ENCODE measurements at places on chromosomes 7 and 10. TPM values are rescaled to one million over a fixed set of nuclear protein-coding genes. Genes with fewer than 3 reads are reported as not detected.

- H3K27me3 ChIP-seq = no peaks in the 10 kb centered on the region
- DNase-seq = no peak
- peaks cover 5% of the 10 kb centered on the region for H3K4me1 ChIP-seq
- no peak overlapping the region for H3K27ac ChIP-seq
These were observed 13.2 kb upstream of the TAS2R60 start for GRCh38 chr7:143429770-143430698.

Gene MYL10
- not detected for total RNA-seq

GRCh38 chr10:43981232-43981631 lies 332.6 kb upstream of the ZNF32 start:
- H3K27me3 ChIP-seq = no peaks in the 10 kb centered on the region
- H3K27ac ChIP-seq = no peak overlapping the region
- peaks cover 6% of the 10 kb centered on the region for H3K4me1 ChIP-seq
- no peaks in the 10 kb centered on the region for H3K36me3 ChIP-seq
- DNase-seq = no peak

Gene EVX1
- total RNA-seq = not detected

Gene PKD2L1
- total RNA-seq = not detected

Gene GSDME
- total RNA-seq = 8.5 TPM

- H3K27me3 ChIP-seq = no peaks in the 10 kb centered on the region
- DNase-seq = no peak
- no peaks in the 10 kb centered on the region for H3K36me3 ChIP-seq
- no peak overlapping the region for H3K4me3 ChIP-seq
- no peak overlapping the region for H3K27ac ChIP-seq
These were observed 237.5 kb upstream of the HGF start for GRCh38 chr7:82007315-82007714.

Data from activated CD4-positive, alpha-beta T cell treated with anti-CD3 and anti-CD28 coated beads for 36 hours (primary cell).